Renal pelvis (tissue), 12 donors: ENCODE measurements at places on chromosomes 7 and 10.

- no peak for DNase-seq
These were observed 365 bp downstream of the YME1L1 start for GRCh38 chr10:27153845-27154193.

- DNase-seq: no peak
These were observed 65.7 kb downstream of the AOAH start for GRCh38 chr7:36658335-36659171.

DNA sequence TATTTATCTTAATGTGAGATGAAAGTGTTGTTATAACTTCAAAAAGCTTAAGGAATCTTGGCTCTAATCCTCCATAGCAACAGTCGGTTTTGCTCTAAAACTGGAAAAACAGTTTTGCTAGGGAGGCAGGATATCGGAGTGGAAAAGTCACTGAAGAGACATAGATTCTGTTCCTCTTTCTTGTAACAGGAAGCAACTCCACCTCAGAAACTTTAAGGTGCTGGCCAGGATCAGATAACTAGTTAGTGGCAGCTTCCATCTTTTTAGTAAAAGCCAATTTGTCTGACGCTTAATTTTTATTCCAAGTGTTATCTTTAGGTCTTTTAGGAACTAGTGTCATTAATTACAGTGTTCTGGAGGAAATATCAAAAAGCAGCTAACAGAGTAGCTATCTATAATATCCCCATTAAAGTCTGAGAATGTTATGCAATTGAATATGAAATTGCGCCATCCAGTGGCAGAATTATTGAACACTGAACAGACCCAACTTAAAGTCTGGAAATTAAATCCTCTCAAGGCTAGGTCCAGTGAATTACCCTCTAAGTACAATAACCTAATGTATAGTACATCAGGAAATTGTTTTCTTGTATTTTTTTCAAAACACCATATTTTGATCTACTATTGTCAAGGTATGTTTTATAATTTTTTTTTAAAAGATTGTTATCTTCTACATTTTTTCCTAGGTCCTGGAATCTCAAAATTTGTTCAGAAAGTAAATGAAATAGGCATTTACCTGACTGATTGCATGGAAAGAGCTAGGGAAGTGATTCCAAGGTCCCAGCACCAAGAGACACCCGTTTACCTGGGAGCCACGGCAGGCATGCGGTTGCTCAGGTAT is 65.9 kb upstream of the CC2D2B start:
- peak; percentile 71 for DNase-seq

- DNase-seq: no peak
These were observed 72.2 kb downstream of the DAGLB start for GRCh38 chr7:6375348-6376101.

DNA sequence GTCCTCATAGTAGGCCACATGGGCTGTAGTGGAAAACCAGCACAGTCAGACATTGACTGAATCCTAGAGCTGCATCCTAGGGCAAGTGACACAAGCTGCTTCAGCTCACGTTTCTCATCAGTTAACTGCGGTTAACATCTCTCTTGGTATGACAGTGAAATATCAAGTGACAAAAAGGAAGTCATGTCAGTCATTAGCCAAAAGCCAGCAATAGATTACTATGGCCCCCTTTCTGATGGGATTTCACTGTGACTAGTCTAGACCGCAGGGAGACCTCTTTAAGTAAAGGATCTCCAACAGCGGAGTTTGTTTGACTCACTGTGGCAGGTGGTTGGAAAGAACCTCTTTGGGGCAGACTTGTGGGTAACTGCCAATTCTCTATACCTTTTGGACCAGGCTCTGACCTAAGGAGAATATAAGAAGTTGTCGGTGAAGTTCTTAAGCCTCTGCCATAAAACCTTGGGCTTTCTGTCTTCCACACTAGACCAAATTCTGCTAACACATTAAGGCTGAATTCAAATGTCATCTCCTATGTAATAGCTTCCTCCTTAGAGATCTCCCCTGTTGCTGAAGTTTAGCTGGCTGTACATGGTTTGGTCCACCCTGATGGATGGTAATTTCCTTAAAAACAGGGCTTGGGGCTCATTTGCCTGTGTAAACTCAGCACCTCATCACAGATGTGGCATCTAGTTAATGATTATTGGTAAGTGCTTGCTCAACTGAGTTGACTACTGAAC is 115.3 kb downstream of the SGMS1 start:
- peak; percentile 15 for DNase-seq

GRCh38 chr10:116849248-116850057 is at the start of gene ENO4:
Gene ENO4 (plus strand): TSS chr10:116849499. CDS start chr10:116849567, 68 bp downstream.
- DNase-seq: peak; percentile 94

- peak; percentile 70 for DNase-seq
These were observed 109.3 kb downstream of the TCF7L2 start for GRCh38 chr10:113059371-113059780.

- DNase-seq: no peak
These were observed 42.4 kb downstream of the TNS3 start for GRCh38 chr7:47539398-47540052.

GRCh38 chr10:106513352-106513771 is 651.1 kb downstream of the SORCS1 start:
- DNase-seq: no peak

- DNase-seq: no peak
These were observed 53.2 kb upstream of the MTPN start for GRCh38 chr7:136030330-136030729.

- no peak for DNase-seq
These were observed 28.2 kb downstream of the IL15RA start for GRCh38 chr10:5949009-5949759.

GRCh38 chr7:13188922-13189321 is 501.5 kb downstream of the ARL4A start:
- DNase-seq: no peak

DNA sequence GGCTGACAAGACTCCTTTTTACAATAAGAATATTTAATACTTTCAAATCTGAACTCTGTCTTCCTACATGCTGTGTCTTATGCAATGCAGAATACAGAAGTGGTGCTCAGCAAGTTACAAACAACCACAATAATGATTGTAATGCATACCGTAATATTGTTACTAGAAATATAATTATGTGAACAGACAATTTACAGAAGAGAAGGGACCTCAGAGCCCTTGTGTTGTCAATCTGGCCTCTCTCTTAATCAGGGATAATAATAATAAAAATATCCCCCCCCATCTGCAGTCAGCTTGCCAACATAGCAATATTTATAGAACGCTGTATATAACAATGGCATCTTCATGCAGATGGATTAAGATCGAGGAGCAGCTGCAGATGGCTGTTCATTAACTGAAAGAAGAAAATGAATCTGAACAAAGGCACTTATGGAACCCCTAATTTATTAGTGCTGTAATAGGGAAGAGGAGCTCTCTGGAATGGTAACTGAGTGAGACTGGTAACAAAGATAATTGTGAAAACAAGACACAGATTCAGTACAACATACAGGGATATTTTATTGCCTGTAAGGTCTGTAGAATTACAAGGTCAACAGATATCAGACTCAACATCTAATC is 106.3 kb downstream of the TMEM26 start:
- DNase-seq: peak; percentile 38

DNA sequence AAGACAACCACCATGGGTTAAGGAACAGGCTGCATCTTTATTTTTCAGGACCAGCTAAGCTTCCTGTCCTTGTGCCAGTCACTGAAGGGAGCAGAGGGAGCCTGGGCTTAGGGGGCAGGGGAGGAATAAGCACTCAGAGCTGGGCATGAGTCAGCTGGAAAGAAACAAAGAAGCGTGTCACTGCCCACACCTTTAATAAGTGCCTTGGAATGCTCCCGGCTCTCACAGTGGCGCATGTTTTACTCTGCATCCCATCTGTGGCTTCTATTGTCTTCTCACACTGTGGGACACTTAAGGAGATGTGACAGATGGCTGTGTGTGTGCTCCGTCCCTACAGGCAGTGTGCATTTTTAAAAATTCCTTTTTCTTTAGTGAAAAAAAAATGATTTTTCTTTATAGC is 71.7 kb downstream of the MTURN start:
- no peak for DNase-seq

- peak; percentile 80 for DNase-seq
These were observed 55.3 kb upstream of the C7orf33 start for GRCh38 chr7:148535217-148535616.

- DNase-seq: no peak
These were observed 37.5 kb downstream of the AKR1C8 start for GRCh38 chr10:5147255-5147980.

DNA sequence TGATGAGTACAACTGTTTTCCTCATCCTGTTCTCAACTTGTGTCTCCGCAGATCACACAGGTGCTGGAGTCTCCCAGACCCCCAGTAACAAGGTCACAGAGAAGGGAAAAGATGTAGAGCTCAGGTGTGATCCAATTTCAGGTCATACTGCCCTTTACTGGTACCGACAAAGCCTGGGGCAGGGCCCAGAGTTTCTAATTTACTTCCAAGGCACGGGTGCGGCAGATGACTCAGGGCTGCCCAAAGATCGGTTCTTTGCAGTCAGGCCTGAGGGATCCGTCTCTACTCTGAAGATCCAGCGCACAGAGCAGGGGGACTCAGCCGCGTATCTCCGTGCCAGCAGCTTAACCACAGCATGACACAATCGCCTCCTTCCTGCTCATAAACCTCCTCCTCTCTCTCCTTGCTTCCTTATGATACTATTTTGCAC is 126.7 kb upstream of the PRSS58 start:
- DNase-seq: no peak

DNA sequence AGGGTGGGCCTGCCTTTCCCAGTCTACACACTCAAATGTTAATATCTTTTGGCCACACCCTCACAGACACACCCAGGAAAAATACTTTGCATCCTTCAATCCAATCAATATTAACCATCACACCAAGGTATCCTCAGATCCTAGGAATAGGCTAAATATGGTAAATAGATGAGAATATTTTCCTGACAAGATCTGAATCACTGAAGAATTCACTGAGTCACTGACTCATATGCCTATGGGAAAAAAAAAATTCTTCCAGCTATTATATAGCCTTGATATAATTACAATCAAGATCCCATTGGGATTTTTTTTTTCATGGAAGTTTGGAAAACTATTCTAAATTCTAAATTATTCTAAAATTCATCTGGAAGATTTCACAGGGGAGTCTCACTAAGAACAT is 65.8 kb downstream of the INHBA start:
- DNase-seq: no peak

GRCh38 chr7:81590131-81590530 is 179.7 kb downstream of the HGF start:
- peak; percentile 19 for DNase-seq

- DNase-seq: no peak
These were observed 220.8 kb upstream of the CELF2 start for GRCh38 chr10:10796774-10797415.

- DNase-seq: no peak
These were observed 19.6 kb downstream of the ARL4A start for GRCh38 chr7:12706900-12707536.

- DNase-seq: no peak
These were observed 4.1 kb downstream of the LAMB1 start for GRCh38 chr7:107998660-107999480.

DNA sequence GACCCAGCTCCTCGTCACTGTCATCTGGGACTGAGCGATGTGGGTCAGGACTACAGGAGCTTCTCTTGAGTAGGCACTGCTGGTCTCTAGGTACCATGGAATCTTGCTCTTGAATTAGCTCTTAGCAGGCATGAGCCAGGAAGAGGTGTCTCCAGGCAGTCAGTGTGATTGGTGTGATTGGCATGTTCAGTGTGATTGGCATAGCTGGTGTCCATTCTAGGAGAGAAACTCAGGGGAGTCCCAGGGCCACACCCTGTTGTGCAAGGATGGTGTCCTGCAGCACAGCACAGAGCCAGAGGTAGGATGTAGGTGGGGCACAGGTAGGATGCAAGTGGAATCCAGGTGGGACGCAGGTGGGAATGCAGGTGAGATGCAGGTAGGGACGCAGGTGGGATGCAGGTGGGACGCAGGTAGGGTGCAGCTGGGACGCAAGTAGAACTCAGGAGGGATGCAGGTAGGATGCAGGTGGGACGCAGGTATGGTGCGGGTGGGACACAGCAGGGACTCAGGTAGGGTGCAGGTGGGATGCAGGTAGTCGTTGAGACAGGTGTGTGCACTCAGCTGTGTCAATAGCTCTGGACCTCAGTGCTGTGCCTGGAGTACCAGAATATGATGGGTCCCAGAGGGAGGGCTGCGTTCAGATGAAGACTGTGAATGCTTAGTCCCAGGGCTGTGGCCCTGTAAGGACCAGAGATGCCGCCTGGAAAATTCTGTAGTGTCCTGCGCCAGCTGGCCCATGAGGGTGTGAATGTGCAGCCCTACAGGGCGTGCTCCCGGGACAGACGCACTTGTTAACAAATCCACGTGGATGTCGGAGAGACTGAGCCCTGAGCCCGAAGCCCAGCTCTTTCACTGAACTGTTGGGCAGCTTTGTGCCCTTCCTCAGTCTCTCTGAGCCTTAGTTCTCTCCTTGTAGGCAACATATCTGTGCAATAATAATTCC is 248.2 kb upstream of the PITRM1 start:
- DNase-seq: no peak

GRCh38 chr10:14543046-14543903 is 212.6 kb upstream of the FRMD4A start:
- no peak for DNase-seq

DNA sequence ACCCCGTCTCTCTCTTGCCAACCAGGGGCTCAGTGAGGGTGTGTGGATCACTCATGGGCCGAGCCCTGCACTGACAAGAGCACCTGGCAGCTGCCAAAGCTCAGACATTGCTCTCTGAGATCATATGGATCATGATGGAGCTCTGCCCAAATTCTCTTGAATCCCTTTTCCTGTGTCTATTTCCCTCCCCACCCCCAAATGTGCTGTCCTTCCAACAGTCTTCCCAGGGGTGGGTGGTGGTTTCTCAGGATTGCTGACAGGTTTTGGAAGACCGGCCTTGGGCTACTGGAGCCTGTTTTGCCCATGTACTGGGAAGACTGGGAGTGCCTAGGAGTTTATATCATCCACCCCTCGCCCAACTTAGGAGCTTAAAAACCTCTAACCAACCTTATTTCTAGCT is 10.5 kb downstream of the ARHGAP22 start:
- no peak for DNase-seq

DNA sequence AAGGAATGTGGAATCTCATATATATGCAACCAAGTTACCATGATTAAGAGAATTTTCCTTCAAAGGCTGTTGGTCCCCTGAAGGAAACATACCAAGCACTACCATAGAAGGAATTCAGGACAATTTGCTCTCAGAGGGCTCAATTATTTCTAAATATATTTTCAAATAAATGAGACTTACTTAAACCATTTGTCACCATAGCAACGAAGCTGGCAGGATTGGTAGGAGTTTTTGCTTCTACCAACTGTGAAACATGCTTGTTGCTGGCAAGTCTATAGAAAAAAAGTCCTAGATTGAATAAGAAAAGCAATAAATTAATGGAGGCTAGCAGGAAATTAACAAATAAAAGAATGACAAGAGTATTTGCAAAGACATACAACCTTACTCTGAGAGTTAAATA is 156.9 kb upstream of the NPSR1 start:
- DNase-seq: no peak

DNA sequence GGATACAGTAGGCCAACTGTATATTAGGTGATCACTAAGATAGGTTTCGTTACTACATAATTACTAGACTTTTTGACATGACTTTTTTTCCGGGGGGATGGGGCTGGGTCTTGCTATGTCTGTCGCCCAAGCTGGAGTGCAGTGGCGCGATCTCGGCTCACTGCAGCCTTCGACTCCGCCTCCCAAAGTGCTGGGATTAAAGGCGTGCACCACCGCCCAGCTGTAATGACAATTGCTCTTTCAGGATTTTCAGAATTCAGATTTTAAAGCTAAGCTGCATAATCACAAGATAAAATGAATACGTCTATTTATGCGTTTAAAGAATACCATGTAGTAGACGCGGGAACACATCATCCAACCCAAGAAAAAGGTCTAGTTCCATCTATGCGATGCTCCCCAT is 982 bp downstream of the IDI1 start:
- no peak for DNase-seq
